Activated T-cell treated with anti-CD3 and anti-CD28 coated beads, Interleukin-2, amount 50 U/mL, for 48 hours (primary cell): ENCODE measurements at places on chromosomes 7 and 10.
A peak's percentile ranks its signal among the peaks of the same experiment; 100 is the strongest.

DNA sequence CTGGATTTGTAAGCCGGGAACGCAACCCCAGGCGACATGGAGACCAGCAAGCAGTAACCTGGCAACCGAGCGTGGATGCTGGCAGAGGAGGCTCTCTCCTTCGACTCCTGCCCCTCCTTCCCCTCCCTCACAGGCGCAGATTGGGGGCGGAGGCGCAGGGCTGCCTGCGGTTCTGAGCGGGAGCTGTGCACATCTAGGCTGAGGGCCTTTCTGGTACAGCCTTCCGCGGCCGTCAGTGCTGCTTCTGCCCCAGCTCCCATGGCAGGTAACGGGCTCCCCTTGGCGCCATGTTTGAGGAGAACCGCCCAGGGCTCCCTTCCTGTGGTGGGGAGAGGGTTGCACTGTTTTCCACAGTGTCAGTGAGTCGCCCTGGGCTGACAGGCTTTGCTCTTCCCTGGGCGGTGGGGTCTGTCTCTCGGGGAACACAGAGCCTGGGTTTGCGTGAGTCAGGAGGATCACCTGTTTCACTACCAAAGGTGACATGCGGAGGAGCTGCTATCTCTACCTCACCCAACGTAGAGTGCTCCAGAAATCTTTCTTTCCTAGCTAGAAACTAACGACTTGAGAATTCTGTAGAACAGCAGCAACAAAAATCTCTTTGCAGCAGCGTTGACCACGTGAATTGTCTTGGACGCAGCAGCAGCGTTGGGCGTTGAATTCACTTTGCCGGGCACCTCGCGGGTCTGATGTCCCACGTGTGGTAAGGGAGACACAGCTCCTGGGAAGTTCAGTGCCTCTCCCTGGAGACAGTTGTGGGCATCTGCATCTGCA is 154.8 kb upstream of the COBL start:
- peak; percentile 20 for DNase-seq

DNA sequence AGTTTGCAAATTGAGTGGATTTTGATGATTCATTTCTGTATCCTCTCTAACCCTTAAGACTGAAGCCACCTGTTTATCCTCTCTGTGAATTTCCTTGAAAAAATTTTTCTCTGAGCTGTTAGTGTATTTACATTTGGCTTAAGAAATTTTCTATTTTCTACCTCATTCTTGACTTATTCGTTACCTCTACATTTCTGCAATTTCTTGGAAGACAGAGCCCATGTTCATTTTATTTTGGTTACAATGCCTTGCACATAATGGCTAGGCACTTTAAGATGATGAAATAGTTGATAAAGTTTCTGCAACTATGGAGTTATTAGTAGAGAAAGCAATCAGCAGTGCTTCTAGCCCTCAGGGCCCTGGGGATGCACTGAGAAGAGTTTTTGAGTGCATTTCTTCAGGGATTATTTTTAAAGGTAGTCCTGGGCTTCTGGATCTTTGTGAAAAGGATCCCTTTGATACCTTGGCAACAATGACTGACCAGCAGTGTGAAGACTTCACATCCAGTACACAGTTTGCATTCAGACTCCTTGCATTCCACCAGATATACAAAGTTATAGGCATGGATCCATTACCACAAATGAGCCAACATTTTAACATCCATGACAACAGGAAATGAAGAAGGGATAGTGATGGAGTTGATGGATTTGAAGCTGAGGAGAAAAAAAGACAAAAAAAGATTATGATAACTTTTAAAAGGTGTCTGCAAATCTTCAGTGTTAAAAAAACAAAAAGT is 68.2 kb downstream of the CH25H start:
- DNase-seq, result no peak

DNA sequence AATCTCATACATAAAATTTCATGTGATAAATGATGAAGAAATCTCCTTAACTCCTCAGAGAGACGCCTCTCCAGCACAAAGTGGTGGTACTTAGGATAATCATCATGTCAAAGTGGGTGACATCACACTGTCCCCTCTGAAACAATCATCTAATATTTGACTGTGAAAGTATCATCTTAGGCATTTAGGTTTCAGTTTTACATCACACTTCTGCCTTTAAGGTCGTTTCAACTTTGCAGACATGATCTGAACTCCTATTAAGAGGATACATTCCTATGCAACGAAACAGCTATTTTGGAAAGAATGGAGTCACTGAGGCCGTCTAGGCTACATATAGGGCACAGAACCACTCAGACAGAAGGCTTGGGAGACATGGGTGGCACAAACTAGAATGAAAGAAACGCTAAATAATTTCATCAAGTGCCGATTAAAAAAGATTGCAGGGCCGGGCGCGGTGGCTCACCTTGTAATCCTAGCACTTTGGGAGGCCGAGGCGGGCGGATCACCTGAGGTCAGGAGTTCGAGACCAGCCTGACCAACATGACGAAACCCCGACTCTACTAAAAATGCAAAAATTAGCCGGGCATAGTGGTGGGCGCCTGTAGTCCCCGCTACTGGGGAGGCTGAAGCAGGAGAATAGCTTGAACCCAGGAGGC is 2.0 kb downstream of the VOPP1 start:
- peak; percentile 38 for DNase-seq

GRCh38 chr10:131702531-131703356 is 198.1 kb upstream of the PPP2R2D start:
- no peak for DNase-seq

DNA sequence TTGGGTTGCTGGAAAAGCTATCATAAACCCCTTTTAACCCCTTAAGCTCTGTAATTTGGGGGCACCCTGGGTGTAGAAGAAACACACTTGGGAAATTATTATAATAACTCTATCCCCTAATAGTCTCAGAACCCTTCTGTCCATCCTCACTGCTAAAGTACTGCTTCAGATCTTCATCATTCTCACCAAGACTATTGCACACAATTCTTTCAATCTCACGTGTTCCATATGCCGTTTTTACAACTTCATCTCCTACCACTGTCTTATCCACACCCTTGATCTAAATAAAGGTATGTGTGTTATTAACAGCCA is 15.8 kb downstream of the ANKRD22 start:
- DNase-seq, result no peak

- no peak for DNase-seq
Measured at GRCh38 chr10:71840177-71840957, 10.7 kb downstream of the PSAP start.

DNA sequence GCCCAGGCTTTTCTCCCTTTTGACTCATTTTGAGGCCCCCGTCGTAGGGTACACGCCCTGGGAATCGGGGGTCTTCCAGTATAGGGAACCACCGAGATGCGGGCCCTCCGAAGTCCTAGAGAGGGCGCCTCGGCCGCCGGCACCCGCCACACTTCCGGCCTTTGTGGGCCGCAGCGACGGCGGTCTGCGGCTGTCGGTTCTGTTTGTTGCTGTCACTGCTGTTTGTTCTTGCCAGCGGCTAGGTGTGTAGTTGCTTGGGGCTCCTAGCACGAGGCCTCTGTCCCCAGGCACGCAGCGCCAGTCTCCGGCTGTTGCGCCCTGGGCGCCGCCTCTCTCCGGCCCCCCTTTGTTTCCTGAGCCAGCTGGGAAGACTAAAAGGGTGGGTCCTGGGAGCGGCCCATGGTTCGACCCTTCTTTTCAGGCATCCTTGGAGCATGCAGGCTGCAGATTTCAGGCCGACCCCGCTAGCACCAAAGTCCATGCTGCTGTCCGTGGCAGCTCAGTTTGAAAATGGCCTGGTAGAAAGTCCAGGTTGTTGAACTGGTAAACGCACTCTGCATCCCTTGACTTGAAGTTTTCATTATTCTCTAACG is 17.8 kb upstream of the ZKSCAN1 start:
- peak; percentile 77 for DNase-seq

GRCh38 chr7:100483722-100484672 is at the start of gene NYAP1:
NYAP1 (plus strand) TSS chr7:100483927; CDS start chr7:100485312, 1,385 bp downstream.
- peak; percentile 58 for DNase-seq

GRCh38 chr7:151601521-151602305 is 82.0 kb upstream of the RHEB start:
- no peak for DNase-seq

GRCh38 chr10:21020545-21020944 is 123.4 kb upstream of the NEBL start:
- peak; percentile 49 for DNase-seq

DNA sequence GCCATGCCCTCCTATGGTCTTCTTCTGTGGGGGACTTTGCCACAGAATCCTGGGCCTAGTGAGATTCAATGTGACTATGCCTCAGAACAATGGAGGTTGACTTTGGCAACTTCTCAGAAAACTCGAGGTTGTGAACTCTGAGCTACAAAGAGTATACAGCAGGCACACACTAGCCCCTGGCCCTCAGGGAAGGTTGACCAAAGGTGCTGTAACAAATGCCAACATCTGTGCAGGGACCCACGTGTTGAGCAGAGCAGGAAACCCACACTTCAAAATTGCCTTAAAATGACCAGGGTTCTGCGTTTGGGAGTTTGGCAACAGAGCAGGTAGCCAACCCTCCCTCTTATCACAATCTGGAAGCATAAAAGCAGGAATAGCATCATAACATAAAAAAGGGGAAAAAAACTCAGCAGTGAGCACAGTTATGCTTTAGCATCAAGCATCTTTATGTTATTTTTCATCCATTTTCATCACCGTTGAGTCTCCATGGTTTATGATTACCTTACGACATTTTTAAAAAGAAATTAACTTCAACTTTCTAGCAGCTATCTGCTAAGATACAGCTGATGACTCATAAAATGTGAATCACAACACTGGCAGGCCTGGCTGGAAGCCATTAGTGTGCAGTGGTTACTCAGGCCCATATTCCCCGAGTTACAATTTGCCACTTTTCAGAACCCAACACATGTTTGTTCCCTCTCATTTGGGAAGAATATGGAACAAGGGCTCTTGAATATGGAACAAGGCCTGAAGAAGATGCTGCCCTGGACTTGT is 11.1 kb downstream of the PRLHR start:
- DNase-seq, result no peak

- DNase-seq, result no peak
Measured at GRCh38 chr7:44724276-44724675, 24.4 kb upstream of the ZMIZ2 start.

DNA sequence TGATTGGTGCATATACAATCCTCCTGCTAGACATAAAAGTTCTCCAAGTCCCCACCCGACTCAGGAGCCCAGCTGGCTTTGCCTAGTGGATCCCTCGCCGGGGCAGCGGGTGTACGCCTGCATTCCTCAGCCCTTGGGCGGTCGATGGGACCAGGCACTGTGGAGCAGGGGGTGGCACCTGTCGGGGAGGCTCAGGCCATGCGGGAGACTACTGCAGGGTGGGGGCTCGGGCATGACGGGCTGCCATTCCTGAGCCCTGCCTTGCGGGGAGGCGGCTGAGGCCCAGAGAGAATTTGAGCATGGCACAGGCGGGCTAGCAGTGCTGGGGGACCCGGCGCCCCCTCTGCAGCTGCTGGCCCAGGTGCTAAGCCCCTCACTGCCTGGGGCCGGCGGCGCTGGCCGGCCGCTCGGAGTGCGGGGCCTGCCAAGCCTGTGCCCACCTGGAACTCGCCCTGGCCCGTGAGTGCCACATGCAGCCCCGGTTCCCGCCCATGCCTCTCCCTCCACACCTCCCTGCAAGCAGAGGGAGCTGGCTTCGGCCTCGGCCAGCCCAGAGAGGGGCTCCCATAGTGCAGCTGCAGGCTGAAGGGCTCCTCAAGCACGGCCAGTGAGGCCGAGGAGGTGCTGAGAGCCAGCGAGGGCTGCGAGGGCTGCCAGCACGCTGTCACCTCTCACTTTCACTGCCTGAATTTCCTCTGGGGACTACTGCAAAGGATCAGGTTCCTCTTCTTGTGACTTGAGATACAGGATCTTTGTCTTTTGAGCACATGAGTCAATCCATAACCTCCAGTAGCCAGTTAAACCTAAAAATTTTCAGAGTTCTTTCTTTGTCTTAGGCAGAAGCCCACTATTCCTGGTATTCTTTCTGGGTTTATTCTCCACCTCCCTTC is 25.1 kb upstream of the ELOVL3 start:
- no peak for DNase-seq

GRCh38 chr7:126948664-126949063 is 304.1 kb downstream of the GRM8 start:
- DNase-seq, result no peak

DNA sequence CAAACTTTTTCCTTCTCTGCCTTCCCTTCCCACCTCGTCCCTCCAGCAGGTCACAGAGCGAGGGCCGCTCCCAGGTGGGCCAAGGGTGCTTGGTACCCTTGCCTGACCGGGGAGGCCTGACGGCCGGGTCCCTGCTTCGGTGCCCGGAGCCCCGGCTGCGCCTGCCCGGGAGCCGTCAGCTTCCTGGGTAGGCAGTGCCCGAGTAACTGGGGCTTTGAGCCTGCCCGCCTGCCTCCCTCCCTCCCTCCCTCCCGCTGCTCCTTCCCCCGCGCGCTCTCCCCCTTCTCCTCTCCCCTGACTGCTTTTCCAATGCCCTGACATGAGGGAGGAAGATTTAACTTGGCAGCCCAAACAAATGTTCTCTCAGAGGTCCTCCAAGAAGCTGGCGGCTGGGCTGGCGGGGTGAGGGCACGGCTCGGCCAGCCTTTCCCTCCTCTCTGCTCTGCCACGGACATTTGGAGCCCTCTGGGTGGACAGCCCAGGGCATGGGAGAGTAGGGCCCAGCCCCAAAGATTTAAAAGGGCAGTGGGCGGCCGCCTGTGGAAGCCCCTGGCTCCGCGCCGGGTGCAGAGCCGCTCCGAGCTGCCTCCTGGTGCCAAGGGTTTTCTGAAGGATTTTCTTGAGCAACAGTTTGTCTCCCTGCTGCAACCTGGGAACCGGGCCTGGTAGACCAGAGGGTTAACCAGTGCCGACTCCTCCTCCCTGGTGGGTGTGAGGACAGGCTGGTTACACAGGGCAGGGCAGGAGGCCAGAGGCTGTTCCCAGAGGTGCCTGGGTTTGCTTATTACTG is 2.0 kb downstream of the ZMIZ1 start:
- DNase-seq, result peak; percentile 51

DNA sequence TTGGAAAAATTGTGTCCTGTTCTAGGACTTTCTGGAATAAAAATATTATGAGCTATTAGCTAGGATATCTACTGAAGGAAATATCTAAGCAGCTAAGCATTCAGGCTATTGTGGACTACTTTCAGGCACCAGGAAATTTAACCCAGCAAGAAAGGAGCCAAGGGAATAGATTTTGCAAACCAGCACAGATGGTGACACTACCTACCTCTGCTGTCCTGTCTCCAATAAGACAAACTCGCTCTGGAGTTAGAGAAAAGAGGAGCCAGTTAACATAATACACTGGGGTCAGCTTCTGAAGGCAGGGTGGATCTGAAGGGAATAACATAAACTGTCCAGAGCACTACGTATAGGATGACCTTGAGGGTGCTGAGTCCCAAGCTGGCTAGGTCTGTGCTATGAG is 223.7 kb upstream of the PRSS58 start:
- no peak for DNase-seq

DNA sequence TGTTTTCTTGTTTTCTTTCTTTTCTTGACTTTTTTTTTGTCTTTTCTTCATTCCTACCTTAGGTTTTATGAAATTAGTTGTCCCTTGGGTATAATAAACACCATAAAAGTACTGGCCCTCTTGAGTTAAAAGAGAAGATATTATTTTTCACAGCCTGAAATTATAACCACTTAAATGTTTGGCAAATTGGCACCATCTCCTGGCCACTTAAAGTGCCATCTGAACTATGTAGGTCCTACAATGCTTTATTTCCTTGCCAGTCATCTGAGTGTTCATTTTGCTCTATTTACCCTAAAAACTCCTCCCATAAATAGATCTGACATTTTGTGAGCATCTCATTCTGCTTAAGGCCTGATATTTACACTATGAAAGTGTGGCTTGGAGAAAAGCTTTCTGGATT is 98.9 kb upstream of the PRKCQ start:
- DNase-seq, result no peak
